ENCODE measurements at places on chromosomes 1 and 21.

DNA sequence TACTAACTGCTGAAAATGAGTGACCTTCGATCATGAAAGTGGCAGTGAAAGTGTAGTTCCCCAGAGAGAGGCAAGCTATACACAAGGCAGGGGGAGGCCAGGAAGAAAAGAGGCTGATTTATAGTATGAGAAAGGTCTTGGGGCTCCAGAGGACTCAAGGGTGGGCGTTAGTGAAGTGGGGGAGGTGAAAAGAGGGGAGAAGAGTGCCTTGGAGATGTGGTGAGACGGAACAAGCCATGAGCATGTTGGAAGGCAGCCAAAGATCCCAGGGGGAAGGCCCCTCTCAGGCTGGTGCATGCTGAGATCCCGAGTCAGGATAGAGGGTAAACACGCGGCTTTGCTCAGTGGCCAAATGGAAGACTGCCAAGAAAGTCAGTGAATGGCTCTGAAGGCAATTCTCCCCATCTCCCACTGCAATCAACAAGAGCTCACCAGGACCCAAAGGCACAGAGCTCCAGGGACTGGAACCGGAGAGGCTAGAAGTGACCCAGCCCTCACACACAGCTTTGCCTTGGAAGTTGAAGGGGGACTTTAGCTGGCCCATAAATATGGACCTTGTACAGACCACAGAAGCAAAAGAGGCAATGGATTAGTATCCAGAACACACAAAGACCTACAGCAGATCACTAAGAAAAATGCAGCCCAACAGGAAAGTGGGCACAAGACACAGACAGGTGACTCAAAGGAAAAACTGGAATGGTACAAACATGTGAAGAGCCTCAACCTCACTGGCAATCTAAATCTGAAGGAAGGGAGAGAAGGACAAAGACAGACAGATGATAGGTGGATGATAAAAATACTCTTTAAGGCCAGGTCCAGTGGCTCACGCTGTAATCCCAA lies 49.6 kb downstream of the HSF2BP start:
- no peak for DNase-seq

DNA sequence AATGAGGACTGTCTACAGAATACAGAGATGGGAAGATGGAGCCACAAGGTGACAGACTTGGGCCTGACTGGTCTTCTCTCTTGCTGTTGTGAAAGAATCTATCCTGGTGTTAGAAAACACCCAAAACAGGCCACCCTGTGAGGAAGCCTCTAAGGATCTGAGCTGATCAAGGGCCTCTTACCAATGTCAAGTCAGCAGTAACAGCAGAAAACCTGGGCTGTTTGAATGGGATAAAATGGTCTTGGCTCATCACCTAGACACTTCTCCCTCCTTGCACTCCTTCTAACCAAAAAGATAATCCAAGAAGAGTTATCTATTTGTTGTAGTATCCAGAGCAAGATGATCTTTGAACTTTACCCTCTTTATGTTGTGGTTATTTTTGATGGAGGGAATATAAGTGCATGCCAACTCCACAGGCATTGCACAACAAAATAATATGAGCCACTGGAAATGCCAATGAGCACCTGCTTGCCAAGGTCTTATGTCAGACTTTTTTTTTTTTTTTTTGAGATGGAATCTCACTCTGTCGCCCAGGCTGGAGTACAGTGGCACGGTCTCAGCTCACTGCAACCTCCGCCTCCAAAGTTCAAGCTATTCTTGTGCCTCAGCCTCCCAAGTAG lies 32.8 kb upstream of the ZNF281 start:
- DNase-seq: no peak

GRCh38 chr1:168469690-168470089 lies 74.1 kb downstream of the XCL2 start:
- DNase-seq: no peak

DNA sequence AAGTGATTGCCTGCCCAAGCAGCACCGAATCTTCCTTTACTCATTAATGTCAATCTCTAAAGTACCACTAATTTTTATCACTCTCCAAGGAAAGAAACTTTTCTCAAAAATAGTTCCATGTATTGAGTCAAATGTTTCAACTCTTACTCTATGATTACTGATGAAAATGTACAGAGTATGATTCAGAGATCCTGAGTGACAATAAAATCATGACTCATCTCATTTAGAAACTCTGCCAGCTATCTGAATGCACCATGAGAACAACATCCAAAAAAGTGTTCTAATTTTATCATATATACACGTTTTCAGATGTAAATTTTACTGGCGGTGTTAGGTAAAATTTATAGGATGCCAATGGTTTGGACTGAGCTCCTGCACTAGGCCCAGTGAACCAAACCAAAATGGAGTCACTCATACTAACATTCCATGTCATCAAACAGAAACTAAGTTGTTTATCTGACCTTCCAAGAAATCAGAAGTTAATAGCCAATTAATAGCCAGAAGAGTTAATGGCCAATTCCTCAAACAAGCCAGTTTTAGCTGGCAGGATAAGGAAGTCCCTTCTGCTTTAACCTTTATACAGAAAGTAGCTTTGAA lies 22.6 kb downstream of the PLPPR5 start:
- DNase-seq: no peak

DNA sequence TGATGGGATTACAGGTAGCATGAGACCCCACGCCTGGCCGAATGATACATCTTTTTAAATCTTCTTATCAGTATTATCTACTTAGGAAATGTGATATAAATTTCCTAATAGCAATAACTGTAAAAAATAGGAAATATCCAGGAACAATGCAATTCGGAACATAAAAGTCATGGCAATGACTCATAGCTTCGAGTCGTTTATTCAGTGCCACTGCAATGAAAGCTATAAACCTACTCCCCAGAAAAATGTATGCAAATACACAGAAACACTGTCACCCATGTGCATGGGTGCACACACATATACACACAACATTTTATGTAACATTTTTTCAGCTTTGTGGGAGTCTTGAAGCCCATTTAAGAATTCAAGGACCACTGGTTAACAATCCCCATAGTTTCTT lies 194.6 kb downstream of the PATJ start:
- DNase-seq: no peak

GRCh38 chr1:228345201-228345930 lies 61.3 kb downstream of the TRIM11 start:
- no peak for DNase-seq

GRCh38 chr1:151371370-151372057 lies 991 bp downstream of the SELENBP1 start:
- no peak for DNase-seq

DNA sequence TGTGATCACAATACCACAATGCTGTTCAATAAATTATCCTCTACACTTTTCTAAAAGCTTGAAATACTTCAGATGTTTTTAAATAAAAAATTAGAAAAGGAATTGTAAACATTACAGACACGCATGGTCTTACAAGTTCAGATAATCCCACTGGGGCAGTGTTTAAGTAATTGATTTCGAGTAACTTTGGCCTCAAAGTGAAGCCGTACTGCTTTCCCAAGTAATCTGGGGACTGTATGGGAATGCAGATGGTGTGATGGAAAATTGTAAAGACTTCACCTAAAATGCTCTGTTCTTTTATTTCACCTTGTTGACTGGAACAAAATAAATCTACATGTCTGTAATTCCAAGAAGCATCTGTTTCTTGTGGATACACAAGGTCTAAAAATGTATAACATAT lies 401.7 kb upstream of the LYPLAL1 start:
- DNase-seq: no peak

- no peak for DNase-seq
These were observed 31.8 kb upstream of the KCNQ4 start for GRCh38 chr1:40751802-40752201.

- no peak for DNase-seq
These were observed 675.7 kb upstream of the CHRM3 start for GRCh38 chr1:238710697-238711096.

DNA sequence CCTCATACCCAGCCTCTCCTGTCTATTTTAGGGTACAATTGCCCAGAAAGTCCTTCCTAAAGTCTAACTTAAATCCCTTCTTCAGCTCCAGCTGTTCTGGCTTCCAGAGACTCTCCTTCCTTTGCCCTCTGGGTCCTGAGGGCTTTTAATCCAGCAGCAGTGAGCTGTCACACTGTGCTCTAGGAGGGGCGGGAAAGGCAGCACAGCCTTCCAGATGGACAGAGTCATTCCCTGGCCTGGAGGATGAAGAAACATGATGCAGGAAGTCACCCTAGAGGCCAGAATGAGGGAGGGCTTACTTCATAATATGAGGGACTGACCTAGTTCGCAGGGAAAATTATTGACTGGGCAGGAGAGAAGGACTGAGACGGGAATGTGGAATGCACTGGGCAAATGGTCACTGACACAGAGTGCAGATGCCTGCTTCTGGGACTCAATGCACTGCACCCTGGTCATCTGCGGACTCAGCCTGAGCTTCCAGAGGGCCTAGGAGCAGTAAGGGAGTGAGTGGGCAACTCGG lies 1.3 kb downstream of the SH2D2A start:
- no peak for DNase-seq

GRCh38 chr1:8903908-8904650 lies 25.6 kb upstream of the ENO1 start:
- no peak for DNase-seq

- no peak for DNase-seq
These were observed 60.2 kb downstream of the TBCE start for GRCh38 chr1:235427447-235427846.
